ENCODE measurements at places on chromosomes 4 and X.

DNA sequence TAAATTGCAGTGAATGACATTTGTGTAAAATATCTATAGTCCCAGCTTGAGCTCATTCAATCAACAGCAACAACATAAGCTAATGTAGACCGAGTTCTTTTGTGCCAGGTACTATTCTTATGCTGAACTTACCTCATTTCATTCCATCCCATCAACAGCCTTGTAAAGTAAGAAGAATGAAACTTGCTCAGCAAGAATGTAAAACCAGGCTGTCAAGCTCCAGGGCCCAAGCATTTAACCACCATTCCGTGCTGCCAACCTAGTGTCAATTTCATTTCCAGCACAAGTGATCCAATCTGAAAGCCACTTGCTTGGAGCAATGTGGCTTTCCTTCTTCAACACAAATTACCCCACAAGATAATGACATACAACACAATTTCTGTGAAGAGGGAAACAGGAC, 36.6 kb downstream of the RASSF6 start:
- no peak for DNase-seq

DNA sequence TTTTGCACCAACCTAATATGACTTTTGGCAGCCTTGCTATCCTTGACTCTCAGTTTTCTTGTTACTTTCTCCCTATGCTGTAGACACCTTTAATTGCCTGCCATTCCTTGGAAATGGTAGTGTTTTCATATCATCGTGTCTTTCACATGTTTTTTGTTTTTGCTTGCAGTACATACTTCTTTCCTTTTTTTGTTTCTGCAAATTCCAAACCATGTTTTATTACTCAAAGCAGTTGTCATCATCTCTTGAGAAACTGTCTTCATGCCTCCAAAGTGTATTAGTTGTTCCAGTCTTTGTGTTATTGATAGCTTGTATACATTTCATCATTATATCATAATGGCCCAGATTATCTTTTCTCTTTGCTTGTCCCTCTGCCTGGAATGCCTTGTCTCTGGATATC, 57.1 kb downstream of the PDLIM5 start:
- no peak for DNase-seq

GRCh38 chr4:10098780-10099160, 17.8 kb downstream of the WDR1 start:
- no peak for DNase-seq

- no peak for DNase-seq
Measured at GRCh38 chr4:115780268-115780667, 666.8 kb upstream of the NDST4 start.

DNA sequence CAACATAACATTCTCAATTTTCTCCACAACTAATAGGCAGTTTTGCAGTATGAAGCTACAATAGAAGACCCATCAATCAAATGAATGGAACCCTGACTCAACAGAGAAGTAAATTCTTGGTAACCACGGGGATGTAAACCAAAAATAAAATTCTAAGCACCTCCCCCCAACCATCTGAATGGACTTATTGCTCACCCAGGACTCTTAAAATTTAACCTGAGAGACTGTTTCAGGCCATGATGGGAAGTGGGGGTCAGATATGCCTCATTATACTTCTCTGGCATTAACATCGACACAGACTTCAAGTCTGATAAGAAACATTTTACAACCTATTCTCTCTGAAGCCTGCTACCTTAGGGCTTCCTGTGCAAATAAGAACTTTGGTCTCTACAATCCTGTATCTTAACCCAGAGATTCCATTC, 620.9 kb downstream of the TLL1 start:
- DNase-seq: no peak

Data from NCI-H1048 (cell line).